H54 (cell line): ENCODE measurements at places on chromosomes 1 and 21.

- DNase-seq: no peak
Observed at GRCh38 chr1:205356440-205357139, at the start of gene KLHDC8A. KLHDC8A (minus strand) TSS chr1:205356922; CDS start chr1:205343604, 13,318 bp downstream.

DNA sequence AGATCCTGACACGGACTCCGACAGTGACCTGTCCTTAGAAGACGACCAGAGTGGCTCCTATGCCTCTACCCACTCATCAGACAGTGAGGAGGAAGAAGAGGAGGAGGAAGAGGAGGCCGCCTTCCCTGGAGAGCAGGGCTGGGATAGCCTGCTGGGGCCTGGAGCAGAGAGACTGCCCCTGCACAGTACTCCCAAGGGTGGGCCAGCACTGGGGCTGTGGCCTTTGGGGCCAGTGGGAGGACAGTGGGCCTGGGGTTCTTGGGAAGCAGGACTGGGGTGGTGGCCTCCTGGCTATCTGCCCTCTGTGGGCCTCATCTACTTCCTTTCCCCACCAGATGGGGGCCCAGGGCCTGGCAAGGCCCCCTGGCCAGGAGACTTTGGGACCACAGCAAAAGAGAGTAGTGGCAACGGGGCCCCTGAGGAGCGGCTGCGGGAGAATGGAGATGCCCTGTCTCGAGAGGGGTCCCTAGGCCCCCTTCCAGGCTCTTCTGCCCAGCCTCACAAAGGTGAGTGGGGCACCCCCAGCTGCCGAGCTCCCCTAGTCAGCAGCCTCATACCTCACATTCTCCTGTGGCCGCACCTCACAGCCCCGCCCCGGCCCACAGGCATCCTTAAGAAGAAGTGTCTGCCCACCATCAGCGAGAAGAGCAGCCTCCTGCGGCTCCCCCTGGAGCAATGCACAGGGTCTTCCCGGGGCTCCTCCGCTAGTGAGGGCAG is 10.0 kb downstream of the PSRC1 start:
- DNase-seq: no peak

- DNase-seq: no peak
Observed at GRCh38 chr1:224181453-224181810, 1.6 kb upstream of the DEGS1 start.

- peak; percentile 68 for DNase-seq
Observed at GRCh38 chr1:21324368-21325141, 34.3 kb upstream of the ECE1 start.

- DNase-seq: no peak
Observed at GRCh38 chr1:45412899-45413298, 72.7 kb upstream of the MUTYH start.

DNA sequence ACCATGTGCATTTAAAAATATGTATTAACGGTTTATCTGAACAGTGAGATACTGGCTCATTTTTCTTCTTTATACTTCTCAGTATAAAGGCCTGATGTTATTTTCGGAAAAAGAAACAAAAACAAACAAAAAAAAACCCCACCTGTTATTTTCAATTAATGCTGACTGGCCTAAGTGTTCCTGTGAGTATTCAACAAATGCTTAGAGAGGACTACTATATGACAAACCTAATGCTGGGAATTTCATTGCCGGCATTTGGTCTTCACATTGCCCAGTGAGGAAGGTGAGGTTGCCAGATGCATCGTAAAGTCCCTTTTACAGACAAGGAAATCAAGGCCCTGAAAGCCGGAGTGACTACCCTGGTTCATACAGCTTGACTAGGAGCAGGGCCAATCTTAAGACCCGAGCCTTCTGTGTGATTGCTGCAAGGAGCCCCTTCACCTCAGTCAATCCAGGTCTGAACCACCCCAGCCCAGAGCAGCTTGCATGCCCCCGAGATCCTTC is 599 bp downstream of the MRPL24 start:
- no peak for DNase-seq

DNA sequence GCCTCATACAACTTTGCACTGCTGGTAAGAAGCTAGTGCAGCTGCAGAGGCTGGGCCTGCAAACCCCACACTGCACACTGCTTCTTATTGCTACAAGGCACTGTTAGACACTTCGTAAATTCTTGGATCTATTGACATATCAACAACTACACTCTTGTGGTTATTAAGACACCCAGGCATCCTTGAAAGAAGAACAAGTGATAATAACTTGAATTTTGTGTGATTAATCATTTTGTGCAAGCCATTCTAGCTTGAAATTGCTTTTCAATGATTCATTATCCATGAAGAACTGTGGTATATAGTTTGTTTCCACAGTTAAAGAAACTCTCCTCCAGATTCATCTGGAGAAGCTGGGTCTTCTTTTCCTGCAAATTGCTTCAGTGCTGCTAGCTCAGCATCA is 33.7 kb upstream of the IFI44L start:
- no peak for DNase-seq

DNA sequence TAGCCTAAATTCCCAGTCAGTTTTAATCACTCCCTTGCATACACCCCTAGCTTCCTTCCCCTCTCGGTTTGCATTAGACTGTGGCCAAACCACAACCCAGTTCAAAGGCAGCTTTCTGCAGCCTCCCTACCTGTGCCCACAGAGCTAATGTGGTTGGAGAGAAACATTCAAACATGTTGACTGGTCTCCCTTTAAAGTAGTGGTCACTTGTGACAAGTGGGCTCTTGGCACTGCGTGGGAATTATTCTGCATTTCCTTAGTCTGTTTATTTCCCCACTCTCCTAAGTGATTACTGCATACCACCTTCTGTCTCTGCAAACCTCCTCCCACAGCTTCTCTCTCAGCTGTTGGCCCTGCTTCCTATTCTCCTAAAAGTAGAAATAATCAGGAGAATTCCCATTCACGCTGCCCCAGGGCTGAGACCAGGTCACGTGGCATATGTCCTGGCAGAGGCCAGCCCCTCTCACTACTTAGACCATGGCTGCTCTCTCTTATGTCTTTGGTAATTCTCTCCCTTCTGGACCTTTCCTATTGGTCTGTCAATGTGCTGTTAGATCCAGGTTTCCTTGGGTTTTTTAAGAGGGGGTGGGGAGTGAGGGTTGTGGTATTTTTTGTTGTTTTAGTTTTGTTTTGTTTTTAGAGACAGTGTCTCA is 38.4 kb upstream of the CD101 start:
- DNase-seq: no peak

GRCh38 chr1:51497340-51497739 is 21.7 kb downstream of the EPS15 start:
- no peak for DNase-seq

DNA sequence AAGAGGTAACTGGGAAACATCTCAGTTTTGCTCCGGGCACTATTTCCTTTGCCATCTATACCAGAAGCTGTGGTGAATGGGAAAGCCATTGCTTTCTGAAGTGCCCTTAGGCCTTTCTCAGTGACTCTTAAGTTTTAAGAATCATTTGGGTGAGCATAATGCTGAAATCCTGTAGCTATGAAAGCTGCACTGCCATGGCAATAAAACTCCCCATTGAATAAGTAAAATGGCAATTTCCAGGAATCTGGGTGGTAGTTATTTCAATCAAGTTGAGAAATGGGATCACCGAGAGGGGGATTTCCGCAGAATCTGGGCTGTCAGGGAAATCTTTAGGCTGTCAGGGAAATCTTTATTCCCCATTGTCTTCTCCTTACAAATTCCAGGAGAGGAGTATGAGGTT is 26.8 kb upstream of the MACF1 start:
- DNase-seq: no peak

- peak; percentile 75 for DNase-seq
Observed at GRCh38 chr1:39102537-39103327, 76.6 kb downstream of the NDUFS5 start.

- DNase-seq: no peak
Observed at GRCh38 chr1:34640654-34641401, 114.0 kb upstream of the GJB5 start.

- no peak for DNase-seq
Observed at GRCh38 chr1:21247892-21248715, 42.2 kb downstream of the ECE1 start.

- no peak for DNase-seq
Observed at GRCh38 chr1:240878631-240879030, 266.7 kb upstream of the GREM2 start.

GRCh38 chr1:203320591-203321272 is 15.4 kb downstream of the BTG2 start:
- DNase-seq: no peak

DNA sequence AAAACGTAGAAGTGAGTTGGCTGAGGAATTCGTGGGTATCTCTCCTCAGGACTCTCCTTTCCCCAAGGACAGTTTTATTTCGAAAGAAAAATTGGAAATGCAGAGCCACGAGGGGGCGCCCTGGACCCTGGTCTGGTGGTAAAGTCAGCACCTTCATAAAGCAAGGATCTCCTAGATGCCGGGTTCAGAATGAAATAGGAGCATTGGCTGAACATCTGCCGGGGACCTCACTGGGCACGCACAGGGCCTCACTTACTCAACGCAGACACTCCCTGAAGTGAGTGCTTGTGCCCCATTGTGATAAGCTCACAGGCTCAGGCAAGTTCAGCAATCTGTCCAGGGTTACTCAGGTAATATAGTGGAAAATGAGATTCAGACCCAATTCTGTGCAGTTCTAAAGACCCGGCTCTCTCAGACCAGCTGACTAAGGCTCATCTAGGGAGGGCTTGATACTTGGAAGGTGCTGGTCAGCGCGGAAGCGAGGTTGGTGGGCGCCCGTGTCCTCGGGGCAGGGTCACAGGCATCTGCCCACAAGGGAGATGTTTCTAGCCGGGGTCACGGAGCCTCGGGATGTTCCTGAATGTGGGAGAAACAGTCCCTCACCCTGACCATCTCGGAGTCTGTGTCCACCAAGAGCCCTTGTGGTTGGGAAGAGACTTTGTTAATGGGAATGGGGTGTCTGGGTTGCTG is 55.7 kb upstream of the ETV3 start:
- DNase-seq: peak; percentile 67

DNA sequence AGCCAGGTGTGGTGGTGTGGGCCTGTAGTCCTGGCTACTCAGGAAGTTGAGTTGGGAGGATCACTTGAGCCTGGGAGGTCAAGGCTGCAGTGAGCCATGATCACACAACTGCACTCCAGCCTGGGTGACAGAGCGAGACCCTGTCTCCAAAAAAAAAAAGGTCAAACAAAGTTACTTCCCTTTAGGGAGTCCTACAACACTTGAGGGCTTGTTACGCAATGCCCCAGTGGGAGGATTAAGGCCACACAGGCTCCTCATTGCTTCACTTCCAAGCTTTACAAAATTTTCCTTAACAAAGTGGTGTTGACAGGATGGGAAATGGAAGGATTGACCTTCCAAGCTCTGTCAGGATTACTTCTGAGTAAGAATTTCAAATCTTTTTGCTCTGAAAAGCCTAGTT is 6.2 kb upstream of the EXTL1 start:
- DNase-seq: no peak

DNA sequence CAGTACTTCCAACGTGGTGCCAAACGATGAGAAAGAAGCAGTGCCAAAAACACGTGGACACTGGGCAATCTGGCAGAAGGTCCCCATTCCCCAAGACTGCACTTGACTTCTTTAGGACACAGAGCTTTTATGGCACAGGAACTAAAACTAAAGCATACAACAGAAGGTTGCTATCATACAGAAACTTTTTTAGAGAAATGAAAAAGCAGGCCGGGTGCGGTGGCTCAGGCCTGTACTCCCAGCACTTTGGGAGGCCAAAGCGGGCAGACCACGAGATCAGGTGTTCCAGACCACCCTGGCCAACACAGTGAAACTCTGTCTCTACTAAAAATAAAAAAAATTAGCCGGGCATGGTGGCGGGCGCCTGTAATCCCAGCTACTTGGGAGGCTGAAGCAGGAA is 43.0 kb downstream of the GNB1 start:
- no peak for DNase-seq

DNA sequence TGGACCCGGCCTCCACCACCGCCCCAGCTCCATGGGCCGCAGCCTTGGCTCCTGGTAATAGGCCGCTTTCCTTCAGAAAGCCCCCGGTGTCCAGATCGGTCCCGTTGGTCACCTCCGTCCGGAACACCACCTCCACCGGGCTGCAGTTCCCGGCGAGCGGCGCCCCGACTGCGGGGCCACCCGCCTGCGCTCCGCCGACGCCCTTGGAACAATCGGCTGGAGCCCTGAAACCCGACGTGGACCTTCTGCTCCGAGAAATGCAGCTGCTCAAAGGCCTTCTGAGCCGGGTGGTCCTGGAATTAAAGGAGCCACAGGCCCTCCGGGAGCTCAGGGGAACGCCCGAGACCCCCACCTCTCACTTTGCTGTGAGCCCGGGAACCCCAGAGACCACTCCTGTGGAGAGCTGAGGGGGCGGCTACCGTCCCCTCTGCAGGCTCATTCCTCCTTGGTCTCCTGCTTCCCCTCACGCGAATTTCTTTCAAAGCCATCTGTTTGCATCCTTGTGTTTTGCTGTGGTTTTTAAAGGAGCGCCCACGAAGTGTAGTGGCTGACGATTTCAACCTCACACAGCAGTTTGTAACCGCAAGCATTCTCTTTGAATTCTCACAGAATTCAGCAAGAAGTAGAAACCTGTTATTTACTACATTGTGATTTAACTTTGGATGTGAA is 6.0 kb downstream of the FCRLB start:
- peak; percentile 6 for DNase-seq

- DNase-seq: no peak
Observed at GRCh38 chr1:203144661-203145060, 17.1 kb downstream of the ADORA1 start.

DNA sequence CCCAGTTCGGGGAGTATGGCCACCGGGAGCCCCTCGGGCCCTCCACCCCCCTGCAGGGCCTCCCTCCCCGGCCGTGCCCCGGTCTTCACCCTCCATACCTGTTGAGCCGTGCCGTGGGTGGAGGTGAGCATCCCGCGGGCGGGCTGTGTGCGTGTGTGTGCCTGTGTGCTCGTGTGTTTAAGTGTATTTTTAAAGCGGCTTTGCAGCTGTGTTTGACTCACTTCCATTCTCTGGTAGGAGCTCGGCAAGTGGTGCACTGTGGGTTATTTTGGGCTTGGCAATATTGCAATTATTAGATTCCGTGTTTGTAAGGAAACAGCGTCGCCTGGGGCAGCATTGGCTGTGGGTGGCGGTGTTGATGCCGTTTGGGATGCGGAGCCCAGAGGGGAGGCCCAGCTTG is 20.3 kb upstream of the PLCH2 start:
- DNase-seq: no peak

- DNase-seq: no peak
Observed at GRCh38 chr1:200642481-200642880, 21.9 kb upstream of the KIF14 start.

DNA sequence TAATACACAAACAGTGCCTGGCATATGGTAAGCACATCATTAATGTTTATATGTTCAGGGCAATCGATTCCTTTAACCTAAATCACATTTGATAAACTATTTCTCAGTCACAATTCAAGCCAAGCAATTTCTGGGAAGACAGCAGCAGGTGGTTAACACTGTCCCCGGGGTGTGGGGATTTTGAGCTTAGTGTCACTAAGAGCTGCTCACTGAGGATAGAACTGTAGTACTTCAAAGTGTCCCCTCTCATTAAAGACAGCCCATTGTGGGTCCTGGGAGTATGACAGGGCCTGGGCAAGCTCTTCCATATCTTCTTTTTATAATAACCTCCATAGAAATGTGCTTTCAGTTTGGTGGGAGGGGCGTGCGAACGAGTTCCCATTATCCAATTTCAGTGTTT is 8.4 kb upstream of the GALNT2 start:
- no peak for DNase-seq

DNA sequence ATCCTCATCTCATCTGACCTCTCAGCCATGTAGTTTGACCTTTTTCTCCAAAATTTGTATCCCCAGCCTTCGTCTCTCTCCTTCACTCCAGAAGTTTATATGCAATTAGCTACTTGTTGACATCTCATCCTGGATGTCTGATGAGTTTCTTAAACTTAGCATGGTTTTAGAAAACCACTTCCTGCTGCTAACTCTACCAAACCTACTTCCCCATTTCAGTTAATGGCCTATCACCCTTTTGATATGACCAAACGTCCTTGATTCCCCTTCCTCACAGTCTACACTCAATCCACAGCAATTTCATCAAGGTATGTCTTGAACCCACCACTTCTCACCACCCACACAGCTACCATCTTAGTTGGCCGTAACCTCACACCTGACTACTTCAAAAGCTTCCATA is 121.9 kb downstream of the LRRC40 start:
- DNase-seq: no peak
